ENCODE measurements at places on chromosomes 7 and 10.

- no peak for DNase-seq
Observed at GRCh38 chr7:12066004-12066403, 145.1 kb upstream of the TMEM106B start.

DNA sequence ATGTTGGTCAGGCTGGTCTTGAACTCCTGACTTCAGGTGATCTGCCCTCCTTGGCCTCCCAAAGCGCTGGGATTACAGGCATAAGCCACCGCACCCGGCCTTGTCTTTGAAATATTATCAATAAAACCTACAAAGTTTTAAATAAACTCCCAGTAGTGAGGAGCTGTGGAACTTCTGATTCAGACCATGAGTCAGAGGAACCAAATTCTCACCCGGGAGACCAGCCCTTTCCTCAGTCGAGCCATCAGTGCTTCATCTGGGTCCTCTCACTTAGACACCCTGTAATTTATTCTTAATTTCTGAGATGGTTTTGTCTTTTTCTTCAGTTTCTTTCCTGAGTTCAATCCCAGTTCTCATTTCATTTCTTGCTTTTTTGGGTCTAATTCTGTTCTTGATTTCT, 68.6 kb downstream of the DYNC2I1 start:
- no peak for DNase-seq

DNA sequence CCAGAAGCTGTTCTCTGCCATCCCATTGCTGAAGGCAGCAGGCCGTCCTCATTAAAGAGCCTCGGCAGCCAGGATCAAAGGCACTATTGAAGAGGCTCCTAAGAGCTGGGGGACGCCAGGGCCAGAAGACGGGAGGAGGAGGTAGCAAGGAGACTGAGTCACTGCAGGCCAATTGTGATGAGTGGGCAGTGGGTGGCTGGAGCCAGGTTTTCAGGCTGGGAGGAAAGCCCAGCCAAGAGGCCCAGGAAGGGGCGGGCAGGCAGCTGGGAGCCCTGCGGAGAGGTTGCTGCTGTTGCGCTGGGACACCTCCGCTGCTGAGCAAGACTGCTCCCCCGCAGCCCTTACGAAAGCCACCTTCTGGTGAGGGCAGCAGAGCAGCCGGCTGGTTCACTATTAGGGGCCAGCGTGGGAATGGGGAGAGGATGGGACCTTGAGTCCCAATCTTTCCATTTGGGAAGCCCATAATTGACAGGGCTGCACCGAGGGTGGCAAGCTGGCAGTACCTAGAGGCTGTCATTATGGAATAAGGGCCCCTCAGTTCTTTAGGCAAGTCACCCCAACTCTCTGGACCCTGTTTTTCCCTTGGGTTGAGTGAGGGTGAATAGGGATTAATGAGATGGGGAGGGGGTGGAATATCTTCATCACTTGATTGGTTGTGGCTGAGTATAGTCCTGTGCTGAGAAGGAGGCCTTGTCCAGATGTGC, 48.4 kb downstream of the UNC5B start:
- DNase-seq = no peak

DNA sequence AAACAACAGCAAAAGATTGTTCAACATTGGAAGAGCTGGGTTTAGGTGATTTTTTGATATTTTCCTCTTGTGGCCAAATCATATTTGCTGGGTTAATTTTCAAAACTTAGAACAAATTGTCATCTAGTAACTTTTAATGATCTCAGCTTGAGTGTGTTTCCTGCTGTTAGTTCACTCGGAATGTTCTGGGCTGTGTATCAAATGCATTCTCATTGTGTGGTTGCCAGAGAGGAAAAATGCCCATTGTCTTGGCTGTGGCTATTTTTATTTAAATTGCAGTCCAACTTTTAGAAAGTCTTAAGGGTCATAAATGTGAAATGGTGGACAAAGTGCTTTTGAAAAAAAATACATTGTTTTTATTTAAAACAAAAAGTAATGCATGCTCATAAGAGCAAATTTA, 542.0 kb downstream of the TNS3 start:
- no peak for DNase-seq

DNA sequence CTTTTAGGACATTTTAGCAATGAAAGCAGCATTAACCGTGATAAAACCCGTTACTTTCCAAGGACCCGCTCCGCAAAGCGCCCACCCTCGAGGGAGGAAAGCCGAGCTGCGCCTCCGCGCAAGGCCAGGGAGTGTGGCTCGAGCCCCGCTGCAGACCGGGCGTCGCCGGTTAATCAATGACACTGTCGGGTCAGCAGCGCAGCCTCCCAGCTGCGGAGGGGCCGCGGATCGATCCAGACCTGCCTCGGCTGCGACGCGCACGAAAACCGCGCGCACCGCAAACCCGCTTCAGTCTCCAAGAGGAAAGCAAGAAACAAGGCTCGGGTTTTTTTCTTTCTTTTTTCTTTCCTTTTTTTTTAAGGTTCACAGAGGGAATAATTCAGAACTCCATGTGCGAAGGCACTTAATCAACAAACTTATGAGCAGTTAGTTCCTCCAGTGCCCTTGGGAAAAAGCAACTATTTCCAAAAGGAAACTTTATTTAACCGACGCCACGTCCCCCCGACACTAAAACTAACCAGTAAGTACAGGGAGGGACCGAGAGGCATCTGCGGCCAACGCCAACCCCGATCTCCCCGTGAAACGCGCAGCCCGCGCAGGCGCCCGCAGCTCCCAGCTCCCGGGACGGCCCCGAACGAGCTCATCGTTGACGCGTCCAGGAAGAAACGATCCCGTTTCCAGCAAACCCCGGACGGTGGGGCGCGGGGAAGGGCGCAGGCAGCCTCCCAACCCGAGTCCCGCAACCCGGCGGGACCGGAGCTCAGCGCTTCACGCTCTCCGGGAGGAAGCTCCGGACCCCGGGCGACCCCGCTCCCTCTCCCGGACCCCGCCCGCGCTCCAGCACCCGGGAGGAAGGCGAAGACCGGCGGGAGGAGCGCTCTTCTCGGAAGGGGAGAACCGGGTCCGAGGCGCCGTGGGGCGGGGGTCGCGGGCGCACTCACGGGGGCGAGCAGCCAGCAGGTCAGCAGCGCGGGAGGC, 598 bp downstream of the VIPR2 start:
- DNase-seq = no peak

- no peak for DNase-seq
Observed at GRCh38 chr10:86960003-86960862, 1.8 kb downstream of the SNCG start.

DNA sequence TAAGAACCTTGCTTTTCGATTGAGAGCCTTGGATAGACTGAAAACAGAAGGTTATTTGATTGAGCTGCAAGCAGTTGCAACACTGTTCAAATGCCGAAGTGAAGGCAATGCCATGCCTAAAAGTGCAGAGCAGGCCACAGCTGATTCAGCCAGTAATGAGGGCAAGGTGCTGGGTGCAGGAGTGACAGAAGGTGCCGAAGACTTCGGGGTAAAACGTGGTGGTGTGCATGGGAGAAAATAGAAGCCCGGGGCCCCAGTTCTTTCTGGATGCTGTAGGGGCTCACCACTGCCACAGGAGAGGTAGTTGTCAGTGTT, 43.6 kb upstream of the GATAD1 start:
- no peak for DNase-seq

DNA sequence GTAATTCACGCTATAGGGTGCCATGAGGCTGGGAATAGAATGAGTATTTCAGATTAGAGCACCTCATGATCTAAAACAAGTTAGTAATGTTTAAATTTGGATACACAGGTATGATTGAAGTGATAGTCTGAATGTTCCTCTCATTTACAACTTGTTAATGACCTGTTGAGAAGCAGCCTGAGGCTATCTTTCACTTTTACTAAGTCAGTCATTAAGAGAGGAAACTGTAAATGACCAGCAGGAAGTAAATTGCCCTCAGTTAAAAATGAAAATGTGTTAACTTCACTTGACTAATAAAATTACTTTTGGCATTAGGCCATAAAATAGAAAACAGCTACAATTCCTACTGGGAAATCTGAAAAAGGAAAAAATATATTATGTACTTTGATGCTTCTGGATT, 1042.0 kb downstream of the DNAJB9 start:
- DNase-seq = no peak
